NCI-H526 (cell line): ENCODE measurements at places on chromosomes 1 and 21.

DNA sequence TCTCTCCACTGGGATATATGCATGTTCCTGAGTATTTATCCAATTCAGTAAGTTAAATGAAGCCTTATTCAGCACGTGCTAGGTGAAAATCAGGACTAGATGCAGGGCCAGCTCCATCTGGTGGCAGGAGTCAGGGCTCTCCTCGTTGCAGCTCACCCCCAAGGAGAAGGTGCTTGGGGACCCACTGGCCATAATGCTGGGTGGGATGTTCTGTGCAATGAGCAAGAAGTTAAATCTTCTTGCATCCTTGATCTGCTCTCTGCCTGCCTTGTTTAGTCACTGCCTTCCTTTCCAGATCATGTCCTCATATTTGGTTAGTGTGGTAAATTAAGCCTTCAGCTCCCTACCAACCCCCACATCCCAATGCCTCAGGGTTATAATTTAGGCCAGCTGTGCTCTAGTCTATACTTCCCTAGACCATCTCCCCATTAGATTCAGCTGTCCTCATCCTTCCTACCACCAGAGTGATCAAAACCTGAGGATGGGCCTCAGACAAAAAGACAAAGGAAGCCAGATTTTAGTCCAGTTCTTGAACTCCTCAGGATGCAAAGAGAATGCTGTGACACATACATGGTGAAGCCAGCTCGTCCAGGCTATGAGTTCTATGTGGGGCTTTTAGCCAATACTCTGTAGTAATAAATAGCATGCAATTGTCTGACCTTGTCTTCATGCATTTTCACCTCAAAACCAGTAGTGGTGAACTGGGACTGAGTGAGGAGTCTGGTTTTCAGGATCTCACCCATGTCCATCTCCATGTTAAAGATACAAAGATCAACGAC lies 55.9 kb downstream of the SEC16B start:
- DNase-seq, result peak; percentile 76

DNA sequence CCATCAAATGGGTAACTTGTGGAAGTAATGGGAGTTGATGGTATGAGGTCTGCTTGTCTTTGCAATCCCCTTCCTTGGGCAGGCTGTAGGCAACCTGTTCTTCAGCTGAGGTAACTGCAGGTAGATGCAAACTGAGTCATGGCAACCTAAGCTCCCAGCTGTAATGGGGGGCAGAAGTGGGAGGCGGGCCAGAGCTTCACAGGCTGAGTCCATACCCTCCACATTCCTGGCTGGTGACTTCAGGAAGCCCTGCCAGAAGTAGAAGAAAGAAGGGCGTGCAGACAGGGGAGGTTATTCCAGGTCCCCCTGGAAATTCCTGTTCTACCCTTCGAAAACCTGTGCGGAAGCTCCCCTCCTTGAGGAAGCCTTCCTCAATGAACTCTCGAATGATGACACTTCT lies 44.9 kb downstream of the ARHGEF11 start:
- DNase-seq, result no peak

GRCh38 chr1:92543131-92544055 lies 56.7 kb upstream of the GFI1 start:
- DNase-seq, result no peak

- DNase-seq, result no peak
These were observed 7.1 kb upstream of the SFT2D2 start for GRCh38 chr1:168218658-168219057.

- peak; percentile 21 for DNase-seq
These were observed 132.9 kb downstream of the RHOU start for GRCh38 chr1:228867951-228868730.

DNA sequence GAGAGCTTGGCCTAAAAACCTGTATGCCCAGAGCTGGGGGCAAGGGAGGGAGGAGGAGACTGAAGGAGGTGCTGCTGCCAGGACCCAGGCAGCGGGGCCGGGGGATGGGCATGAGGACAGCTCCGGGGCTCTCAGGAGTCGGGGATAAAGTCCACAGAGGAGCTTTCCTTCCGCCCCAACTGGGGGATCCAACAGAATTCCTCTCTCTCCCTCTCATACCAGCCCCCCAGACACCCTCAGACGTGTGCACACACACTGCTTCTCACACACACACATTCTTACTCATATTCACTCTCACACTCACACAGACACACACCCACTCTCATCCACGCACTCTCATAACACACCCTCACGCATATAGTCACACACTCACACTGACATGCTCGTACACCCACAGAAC lies 39.1 kb downstream of the SYF2 start:
- no peak for DNase-seq

DNA sequence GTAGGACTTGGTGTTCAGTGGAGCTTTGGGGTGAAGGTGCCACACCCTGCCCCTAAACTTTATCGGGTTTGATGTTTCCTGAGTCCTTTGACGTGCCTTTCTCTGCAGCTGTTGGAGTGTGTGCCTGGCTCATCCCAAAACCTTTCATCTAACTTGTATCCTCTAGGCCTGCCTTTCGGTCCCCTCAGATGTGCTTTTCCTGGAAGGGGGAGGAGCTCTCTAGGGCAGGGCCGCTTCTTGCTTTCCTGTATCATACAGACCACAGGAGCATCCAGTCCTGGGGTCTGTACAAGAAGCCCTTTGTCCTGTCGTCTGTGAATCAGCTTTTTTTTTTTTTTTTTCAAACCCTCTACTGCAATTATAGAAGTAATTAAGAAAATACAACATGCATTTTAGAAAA lies 35.7 kb downstream of the PTGFRN start:
- DNase-seq, result no peak

GRCh38 chr1:30024411-30025195 lies 698.8 kb downstream of the MATN1 start:
- no peak for DNase-seq

- no peak for DNase-seq
These were observed 3.5 kb upstream of the ACBD6 start for GRCh38 chr1:180505732-180506335.

DNA sequence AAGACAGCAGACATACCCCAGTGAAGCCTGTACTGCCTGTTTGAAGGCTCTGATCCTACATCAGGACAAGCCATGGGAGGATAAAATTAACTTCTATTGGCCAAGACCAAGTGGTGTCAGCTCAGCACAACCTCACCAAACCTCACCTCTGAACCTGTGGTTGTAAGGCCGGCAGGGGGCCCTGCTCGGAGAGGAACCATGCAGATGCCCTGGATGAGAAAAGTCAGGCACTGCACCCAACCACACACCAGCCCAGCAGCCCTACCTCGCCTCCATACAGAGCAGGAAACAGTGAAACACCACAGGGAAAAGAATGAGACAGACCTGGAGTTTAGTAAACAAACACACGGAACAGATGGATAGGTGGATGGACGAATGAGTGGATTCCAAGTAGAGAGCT lies 70.0 kb upstream of the PAX7 start:
- peak; percentile 36 for DNase-seq

DNA sequence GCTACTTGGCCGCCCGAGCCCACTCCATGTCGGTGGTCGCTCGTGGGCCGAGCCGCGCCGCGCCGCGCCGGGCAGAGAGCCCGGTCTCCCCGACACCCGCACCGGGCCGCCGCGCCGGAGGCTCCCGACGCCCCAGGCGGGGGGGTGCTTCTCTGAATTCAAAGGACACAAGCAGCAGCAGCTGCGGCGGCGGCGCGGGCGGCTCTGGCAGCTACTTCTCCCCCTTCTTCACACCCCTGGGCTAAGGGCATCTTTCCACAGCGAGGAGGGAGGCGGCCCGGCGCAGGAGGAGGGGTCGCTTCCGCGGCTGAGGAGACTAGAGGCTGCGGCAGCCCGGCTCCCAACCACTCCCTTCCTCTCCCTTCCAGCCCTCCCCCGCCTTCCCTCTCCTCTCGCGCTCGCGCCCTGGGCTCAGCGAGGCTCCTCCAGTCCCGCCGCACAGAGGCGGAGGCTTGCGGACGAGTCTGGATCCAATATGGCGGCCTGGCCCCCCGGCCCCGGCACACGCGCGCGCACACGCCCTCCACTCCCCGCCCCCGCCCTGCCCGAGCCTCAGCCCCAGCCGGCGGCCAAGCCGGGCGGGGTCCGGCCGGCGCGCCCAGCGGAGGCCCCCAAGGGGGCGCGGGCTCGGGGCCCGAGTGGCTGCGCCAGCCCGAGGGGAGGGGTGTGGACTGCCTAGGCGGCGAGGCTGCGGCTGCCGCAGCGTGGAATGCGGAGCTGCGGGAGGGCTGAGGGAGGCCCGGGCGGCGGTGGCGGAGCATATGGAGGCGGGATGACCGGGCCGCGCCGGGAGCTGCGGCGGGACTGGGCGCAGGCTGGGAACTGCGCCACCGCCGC lies at the start of gene CDC42BPA:
Gene CDC42BPA (minus strand): TSS at position 477 of the 837 bp plus-strand sequence. CDS start 1,310 bp downstream, outside the sequence.
- peak; percentile 65 for DNase-seq

- no peak for DNase-seq
These were observed 39.7 kb upstream of the SDC3 start for GRCh38 chr1:30948278-30948677.

- peak; percentile 88 for DNase-seq
These were observed 115.4 kb downstream of the TRABD2B start for GRCh38 chr1:47881505-47882442.
